ENCODE measurements at places on chromosomes 5 and 9.

DNA sequence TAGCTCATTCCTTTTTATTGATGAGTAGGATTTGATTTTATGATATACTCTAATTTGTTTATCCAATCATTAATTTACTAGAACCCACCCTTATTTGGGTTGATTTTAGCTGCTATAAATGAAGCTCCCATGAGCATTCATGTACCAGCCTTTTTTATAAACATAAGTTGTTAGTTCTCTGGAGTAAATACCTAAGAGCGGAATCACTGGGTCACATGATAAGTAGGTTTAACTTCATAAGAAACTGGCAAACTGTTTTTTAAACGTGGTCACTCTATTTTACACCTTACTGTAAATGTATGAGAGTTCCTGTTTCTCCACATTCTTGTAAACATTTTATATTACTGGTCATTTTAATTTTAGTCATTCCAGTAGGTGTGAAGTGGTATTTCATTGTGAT is 364.6 kb downstream of the NPR3 start:
- no peak for DNase-seq

GRCh38 chr5:112586596-112587062 is 151.1 kb upstream of the APC start:
- no peak for DNase-seq

GRCh38 chr9:35727676-35728040 is 4.3 kb downstream of the TLN1 start:
- no peak for DNase-seq

GRCh38 chr5:142821733-142822487 is 51.7 kb downstream of the ARHGAP26 start:
- no peak for DNase-seq

DNA sequence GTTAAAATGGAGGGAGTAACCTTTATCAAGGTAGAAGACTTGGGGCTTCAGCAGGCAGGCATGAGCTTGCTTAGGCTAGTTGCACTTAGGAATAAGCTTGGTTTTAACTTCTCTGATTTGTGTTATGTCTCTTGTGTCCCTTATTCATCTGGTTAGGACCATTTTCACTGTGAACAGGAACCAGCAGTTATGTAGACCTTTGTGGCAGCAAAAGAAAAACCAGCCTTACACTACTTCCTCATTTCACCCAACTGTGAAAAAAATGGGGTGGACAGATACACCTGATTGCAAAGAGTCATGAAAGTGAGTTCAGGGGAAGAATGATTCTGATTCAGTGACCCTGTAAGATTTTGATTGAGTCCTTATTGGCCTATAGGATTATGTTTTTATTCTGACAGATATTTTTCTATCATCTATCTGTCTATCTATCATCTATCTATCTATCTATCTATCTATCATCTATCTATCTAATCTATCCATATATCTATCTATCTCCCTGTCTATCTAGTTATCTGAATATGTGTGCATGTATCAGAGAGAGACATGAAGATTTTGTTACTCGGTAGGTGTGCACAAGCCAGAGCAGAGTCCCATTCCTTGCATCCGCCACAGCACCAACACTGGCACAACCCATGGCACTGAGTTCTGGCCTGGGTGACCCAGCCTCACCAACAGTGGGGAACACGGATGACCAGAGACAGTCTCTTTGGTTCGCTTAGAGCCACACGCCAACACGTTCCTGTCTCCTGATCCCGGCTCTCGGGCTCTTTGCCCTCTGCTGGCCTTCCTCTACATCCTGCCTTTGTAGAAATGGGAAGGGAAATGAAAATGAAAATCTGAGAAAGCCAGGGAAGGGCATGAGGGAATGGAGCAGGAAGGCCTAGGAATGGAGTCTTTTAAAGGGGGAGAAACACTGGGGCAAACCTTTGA is 1.3 kb upstream of the ZNF366 start:
- no peak for DNase-seq

DNA sequence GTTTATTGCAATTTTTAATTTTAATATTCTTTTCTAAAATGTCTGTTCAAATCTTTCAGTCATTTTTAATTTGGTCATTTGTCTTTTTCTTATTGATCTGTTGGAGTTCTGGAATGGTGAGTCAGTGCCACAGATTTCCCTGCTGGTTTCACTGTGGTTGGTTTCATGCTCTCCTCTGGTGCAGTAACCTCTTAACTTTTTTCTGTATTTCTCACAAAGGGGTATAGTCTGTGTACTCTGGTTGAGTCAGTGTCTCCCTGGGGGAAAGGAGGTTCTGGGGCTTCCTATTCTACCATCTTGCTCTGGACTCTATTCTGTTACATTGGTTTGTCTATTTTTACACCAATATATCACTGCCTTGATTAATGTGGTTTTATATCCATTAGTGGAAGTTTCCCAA is 178.8 kb downstream of the CSNK1G3 start:
- DNase-seq = no peak

All from thyroid gland (tissue), 4 donors.